ENCODE measurements at places on chromosomes 6 and 20. TPM values are rescaled to one million over a fixed set of nuclear protein-coding genes. Genes with fewer than 3 reads are reported as not detected.

NKAIN2 gene
- total RNA-seq: under 0.01 TPM

PTCHD4 gene
- 4.4 TPM for total RNA-seq

CCN5 gene
- 3.0 TPM for total RNA-seq

PRKN gene
- total RNA-seq: 1.1 TPM

RRAGD gene
- 3.8 TPM for total RNA-seq

HEY2 gene
- 0.63 TPM for total RNA-seq
